ENCODE measurements at places on chromosomes 11 and 22.

GRCh38 chr11:36191941-36192340 lies 97.3 kb downstream of the COMMD9 start:
- no peak for DNase-seq

- DNase-seq, result no peak
Observed at GRCh38 chr11:20197881-20198280, 37.6 kb upstream of the DBX1 start.

DNA sequence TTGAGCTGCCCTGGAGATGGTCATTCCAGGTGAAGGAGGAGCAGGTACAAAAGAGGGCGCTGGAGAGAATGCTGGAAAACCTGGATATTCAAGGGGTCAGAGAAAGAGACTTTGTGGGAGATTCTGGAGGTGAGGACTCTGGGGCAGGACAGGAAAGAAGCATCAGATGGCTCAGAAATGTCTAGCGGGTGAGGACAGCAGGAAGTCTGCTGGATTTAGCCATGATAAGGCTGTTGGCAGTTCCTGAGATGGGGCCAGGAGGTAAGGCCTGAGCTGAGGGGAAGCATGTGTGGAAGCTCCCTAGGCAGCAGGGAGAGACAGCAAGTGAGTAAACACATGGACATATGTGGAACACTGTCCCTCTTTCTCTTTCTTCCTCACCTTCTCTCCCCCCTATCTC lies 1.5 kb downstream of the UPB1 start:
- no peak for DNase-seq

DNA sequence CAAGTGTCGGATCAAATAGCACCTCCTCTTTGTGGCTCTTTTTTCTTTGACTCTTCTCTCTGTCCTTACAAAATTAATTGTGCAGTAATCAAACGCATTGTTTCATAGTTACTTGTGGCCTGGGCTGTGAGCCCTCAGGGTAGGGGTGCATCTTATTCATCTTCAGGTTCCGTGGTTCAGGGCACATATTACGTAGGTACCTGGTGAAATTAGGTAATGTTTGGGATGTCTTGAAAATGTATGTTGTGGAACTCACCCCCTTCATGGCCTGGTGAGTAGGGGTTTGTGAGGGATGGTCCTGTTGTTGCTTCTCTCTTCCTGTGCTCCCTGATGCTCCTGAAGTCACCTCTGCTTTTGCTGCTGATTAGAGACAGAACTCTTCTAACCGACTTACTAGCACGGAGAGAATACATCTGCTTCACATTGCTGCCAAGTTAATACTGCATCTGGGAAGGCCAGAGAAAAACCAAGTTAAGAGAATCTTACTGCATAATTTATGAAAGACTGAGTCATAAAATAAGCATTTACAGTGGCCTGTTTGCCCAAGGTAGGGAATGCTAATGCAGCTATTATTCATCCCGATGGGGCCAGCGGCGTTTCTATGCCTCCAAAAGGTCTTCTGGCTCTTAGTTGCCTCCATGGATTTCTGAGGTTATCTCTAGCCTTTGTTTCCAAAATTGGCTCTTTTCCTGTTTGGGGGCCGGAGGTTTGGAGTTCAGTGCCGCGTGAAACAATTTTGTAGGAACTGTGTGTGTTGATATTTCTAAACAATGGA lies 66.9 kb downstream of the TBC1D22A start:
- no peak for DNase-seq

DNA sequence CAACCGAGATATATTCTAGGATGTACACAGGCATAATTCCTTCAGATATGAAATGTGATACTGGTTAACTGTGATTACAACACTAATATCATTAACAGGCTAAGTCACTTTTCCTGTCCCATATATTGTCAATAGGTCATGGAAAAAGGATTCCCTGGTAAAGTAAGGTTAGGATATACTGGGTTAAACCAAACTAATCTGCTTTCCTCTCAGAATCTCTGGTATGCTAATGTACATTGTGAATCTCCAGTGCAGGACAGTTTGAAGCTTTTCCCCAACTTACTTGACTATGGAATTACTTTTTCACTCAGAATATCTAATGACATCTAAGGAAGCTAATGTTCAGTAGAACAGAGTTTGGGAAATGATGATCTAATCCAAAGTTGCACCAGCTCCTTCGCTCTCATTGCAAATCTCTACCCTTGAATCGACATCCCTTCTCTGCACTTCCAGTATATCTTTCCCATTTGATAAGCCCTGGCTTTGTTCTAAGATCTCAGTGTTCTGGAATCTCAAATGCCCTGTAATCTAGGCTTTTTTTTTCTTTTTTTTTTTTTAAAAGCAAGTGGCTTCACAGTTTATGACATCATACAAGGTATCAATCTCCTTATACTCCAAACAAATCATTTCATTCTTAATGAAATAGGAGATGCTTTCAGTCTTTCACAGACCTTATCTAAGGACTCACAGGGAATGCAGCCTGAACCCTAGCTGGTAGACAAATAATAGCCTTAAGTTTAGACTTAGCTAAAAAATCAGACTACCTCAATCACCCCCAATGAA lies 43.8 kb downstream of the COPB1 start:
- no peak for DNase-seq

DNA sequence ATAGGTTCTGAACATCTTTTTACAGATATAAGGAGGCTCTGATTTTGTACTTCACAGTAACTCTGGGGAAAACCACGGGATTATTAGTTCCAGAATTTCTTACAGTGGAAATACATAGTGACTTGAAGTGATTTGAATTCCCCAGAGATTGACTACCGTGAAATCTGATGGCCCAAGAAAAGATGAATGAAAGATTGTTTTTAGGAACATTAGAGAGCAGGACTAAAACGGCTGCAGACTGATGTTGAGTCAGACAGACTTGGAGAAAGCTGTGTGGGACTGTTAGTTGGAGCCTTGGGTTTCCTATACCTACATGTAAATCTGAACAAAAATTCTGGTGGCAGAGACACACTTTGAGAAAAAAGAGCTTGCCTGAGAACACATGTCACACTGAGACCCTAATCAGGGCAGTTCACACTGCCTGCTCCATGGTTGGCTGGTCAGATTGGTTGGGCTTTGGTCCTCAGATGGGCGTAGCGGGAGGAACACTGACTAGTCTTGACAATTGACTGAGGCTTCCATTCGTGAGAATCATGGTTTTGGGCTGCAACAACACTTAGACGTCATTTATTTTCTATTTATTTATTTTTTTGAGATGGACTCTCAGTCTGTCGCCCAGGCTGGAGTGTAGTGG lies 6.8 kb downstream of the PPP6R3 start:
- DNase-seq, result no peak

GRCh38 chr22:33160525-33160924 lies 102.3 kb upstream of the SYN3 start:
- DNase-seq, result no peak

- DNase-seq, result no peak
Observed at GRCh38 chr11:45890886-45891550, 5.6 kb downstream of the MAPK8IP1 start.

DNA sequence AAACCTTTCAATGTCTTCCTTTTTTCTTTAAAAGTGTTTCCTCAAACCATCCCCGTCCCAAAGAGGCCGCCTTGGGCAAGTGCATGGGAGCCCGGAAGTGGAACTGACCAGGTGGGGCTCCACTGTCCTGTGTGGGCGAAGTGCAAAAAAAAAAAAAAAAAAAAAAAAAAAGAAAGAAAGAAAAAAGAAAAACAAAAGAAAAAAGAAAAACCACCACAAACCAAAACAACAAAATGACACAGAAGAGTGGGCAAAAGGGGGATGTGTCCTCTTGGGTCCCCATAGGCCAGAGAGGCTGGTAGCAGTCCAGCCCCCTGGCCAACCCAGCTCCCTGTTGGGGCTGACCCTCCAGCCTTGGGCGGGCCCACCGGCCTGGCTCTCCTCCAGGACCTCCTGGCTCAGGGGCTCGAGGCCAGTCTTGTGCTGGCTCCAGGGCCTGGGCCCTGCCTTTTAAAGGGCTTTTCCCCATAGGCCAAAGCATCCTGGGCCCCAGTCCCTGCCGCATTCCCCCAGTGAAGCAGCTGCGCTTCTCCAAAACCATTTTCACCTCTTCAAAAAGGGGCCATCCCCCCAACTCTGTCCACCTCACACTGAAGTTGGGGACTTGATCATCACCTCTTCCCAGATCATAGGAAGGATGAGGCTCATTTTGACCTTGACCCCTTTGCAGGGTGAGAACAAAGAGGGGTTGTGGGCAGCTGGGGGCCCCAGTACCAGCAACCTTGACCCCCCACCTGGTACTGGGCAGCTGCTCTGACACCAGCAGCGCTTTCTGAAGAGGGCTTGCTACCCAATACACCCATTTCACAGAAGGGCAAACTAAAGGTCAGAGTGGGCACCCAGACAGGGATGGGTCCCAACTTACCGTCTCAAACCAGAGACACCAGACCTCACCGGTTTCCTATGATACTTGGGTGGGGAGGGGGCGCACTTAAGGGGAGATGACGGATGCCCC lies 9.4 kb downstream of the CBX6 start:
- DNase-seq, result no peak

DNA sequence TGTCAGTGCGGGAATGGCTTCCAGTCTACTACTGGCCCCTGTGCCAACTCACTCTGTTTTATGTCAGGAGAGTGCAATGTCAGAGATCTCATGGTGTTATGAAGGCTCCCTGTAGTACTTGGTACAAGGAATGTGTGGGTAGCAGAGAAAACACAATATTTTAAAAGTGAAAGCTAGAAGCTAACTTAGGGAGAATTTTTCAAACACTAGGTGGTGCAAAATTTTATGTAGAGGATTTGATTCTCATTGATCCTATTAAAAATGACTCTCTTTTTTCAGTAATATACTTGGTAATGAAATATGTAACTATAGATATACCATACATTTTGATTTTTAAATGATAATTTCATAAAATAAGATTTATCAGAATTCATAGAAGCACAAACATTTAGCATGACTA lies 134.7 kb downstream of the JRKL start:
- DNase-seq, result no peak
